ENCODE measurements at places on chromosomes 2 and 18. TPM values are rescaled to one million over a fixed set of nuclear protein-coding genes. Genes with fewer than 3 reads are reported as not detected.

DNA sequence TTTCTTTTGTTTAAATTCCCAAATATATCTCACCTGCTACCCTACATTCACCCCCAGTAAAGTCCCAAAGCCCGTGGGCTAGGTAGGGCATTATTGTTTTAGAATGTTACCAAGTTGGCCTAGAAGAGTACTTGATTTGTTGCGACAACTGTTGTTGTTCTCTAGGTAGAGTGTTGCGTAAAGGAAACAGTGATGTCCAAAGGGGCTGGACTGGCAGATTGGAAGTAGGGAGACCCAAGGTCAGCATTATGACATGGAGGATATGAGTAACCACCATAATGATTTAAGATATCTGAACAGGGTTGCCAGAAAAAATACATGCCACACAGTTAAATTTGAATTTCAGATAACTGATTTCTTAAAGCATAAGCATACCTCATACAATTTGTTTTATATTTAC lies 39.2 kb downstream of the SCN1A start:
- no peak for DNase-seq

DNA sequence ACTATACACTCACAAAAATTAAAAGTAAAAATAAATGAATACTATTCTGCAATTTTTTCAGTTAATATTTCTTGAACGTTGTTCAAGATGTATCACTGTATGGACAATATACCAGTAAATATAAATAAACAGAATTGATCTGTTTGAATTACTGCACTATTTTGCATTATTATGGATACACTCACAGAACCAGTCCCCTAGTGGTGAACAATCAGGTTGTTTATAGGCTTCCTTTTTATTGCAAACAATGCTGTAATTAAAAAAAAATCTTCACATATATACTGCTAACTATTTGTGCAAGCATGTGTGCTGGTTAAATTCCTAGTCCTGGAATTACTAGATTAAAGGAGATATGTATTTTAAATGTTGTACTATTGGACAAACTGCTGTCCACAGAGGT lies 306.0 kb downstream of the FBXO15 start:
- DNase-seq, result no peak

DNA sequence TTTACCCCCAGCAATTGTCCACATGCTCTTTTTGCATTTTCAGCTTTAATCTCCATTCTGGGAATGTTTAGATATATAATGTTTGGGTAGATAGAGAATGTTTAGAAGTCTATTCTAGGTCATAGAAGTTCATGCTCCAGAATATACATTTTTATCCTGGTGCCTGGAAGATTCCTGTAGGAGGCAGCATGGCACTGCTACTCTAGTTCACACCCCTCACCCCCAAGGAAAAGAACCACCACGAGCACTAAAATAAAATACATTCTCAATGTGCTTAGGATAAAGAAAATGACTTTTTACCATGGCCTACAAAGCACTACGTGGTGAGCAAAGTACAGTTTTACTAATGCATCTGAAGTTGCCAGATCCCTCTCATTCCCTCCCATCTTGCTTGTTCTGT lies 53.8 kb downstream of the MYO1B start:
- DNase-seq, result no peak

DNA sequence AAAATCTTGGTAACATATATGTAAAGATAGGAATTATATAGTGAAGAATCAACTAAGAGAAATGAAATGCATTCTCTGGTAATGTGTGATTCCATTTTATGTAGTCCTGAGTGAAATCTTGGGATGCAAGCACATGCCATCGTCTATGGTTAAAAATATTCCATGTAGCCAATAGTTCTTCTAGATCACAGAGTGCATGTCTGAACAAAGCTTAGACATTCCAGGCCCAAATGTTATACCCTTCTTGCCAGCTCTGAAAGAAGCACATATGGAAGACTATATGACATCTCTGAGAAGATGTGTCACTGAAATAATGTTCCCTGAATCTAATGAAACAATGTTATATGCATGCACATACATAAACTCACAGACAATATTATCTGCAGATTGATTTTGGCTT lies 92.3 kb upstream of the TFPI start:
- DNase-seq, result no peak

The SLC16A14 gene
- polyA plus RNA-seq, result 2.8 TPM

DNA sequence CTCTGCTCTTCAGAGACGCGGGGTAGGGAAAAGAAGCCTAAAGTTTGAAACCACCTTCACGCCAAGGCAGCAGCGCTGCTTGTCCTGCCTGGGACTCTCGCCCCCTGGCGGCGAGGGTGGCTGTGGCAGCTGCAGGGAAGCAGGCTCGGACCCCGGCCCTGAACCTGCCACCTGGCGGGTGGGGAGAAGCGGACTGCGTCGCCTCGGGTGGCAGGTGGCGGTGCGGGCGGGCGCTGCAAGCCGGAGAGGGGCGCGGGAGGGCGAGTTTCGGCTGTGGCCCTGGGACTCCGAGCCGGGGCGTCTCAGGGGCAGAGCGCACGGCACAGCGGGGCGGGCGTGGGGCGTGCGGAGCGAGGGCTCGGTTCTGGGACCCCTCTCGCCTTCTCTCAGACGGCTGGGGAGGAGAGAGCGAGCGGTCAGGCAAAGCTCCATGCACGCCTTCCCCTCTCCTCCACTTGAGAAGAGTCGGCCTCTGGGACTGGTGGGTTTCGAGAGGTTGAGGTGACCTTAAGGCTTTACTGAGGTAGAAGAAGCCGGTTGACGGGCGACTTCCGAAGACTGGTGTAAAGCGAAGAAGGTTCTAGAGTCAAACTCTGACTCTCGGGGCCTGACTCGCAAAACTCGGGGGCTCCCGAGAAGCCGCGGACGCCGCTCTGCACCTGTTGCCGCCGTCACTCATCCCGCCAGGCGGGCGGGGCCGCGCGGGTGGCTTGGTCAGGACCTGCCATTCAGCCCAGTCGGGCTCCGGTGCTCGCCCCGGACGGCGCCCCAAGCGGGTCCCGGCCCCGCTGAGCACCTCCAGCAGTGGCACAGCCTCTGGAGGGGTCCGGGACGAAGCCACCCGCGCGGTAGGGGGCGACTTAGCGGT lies 1.1 kb upstream of the BOLL start:
- no peak for DNase-seq

The EML6 gene
- 52.3 TPM for polyA plus RNA-seq

The PLA2R1 gene
- 1.4 TPM for polyA plus RNA-seq

The LRP1B gene
- polyA plus RNA-seq, result 3.7 TPM

- no peak for DNase-seq
These were observed 26.5 kb downstream of the BCL2 start for GRCh38 chr18:63292831-63293683.

DNA sequence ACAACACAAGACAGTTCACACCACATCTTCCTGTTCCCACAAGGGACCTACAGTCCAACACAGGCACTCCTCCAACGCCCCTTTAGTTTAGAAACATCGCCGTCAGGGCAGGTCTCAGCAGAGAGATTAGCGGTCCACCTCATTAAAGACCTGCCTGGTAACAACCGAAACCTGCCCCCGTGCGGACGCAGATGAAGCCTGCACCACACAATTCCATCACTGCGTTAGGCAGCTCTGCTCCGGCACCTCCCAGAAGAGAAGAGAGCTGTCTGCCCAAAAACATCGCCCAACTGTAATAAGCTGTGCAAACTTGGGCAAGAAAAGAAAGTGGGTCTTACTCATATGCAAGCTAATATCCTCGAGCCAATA lies 32.7 kb downstream of the ZNF516 start:
- no peak for DNase-seq

DNA sequence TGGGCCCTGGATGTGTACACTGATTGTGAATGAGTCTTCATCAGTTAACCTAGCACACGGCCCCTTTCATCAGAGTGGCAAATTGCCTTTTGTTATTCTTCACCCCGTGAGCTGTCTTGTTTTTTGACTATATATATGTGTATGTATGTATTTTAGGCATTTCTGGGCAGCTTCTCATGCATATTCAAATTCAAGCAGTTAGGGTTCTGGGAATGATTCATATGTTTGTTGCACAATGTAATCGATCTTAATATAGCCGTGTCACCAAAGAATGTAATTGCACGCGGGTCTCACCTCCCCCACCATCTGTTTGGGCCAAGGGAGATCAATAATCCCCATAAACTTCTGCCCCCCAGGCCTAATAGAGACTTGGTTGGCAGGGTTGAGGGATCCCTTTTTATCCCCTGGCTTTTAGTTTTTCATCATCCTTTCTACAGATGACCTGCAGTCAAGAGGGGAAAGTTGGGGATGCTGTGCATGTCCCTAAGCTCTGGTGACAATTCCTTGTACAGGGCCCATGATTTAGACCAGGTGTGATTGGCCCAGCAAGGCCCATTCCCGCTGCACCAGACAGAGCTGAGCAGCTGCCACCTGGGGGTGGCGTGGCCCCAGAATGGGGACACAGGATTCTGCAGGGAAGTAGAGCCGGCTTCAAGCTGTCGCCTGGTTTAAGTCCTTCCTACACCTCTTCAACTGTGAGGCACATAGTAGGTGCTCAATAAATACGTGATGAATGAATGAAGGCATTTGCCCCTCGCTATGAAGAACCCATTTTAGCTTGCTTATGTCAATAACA lies 19.2 kb downstream of the KCNF1 start:
- no peak for DNase-seq

The INPP5D gene
- 8.9 TPM for polyA plus RNA-seq

The CNDP1 gene
- 0.31 TPM for polyA plus RNA-seq

GRCh38 chr18:45817543-45817942 lies 7.9 kb upstream of the SIGLEC15 start:
- DNase-seq, result no peak

The ERFE gene
- polyA plus RNA-seq, result 6.3 TPM

All from hindlimb muscle (tissue), 1 donor.